ENCODE measurements at places on chromosomes 16 and 17.
A peak's percentile ranks its signal among the peaks of the same experiment; 100 is the strongest.

DNA sequence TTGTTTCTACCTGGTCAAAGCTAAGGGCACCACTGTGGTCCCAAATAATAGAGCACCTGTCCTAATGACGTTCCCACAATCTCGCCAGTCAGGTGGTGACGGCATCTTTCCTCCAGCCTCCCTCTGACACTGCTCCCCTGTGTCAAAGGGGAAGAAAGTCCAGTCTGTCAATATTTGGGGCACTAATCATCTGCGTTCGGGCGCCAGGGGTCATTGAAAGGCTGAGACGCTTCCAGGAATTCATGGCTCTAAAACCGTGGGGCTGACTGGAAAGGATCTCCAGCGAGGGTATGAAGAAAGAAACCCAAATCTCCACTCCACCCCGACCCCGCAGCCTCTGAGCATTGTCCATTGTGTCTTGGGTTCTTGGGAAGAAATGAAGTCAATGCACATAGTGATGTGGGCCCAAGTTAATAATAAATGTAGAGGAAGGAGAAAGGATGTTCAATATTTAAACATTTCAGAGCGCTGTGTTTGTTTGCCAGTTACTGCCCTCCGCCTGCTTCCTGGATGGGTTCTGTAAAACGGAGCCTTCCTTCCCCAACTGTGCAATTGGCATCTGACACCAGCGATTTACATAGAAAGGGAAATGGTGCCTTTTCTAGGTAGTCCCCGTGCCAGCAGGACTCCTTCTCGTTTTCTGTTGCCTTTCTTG is 103.2 kb downstream of the SOCS1 start:
- no peak for DNase-seq

GRCh38 chr16:827513-827912 is 27.0 kb upstream of the GNG13 start:
- no peak for DNase-seq

DNA sequence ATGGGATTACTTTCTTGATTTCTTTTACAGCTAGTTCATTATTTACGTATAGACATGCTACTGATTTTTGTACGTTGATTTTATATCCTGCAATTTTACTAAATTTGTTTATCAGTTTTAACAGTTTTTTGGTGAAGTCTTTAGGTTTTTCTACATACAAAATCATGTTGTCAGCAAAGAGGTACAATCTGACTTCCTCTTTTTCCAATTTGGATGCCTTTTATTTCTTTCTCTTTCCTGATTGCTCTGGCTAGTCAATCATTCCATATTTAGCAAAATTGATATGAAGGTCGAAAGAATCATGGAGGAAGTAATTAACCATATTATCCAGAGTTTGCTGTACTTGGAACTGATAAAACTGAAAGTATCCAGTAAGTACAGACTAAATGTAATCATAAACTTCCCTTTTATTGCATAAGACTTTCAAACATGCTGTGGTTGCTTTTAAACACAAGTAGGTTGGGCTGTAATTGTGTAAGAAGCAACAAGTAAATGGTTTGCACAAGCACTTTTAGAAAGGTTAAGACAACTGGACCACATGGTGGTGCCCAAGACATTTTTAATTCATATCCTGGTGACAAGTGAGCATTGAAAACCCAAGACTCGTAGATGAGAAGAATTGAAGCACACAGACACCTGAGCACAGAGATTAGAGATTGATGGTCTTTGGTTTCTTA is 8.4 kb downstream of the GDE1 start:
- DNase-seq, result no peak

GRCh38 chr17:75516619-75517296 is 430 bp downstream of the TSEN54 start:
- DNase-seq, result peak; percentile 64

- no peak for DNase-seq
Measured at GRCh38 chr17:4592240-4593005, 8.1 kb downstream of the SMTNL2 start.

GRCh38 chr17:45098869-45099616 is 33.3 kb downstream of the PLCD3 start:
- DNase-seq, result peak; percentile 87

DNA sequence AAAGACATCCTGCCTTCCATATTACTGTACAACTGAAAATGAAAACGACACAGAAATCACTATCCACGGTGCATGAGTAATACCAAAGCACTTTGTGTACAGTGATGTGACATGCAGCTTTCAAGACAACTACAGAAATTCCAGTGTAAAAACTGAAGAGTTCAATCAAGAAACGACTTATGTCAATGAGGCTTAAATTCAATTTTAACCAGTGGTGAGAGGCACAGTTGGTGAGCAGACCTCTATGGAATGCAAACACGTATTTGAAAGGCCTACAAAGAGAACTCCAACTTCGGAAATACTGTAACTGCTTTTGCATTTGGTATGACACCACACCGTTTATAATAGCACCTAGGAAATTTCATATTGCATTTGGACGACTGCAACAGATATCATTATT is 87.6 kb downstream of the USP31 start:
- DNase-seq, result no peak

DNA sequence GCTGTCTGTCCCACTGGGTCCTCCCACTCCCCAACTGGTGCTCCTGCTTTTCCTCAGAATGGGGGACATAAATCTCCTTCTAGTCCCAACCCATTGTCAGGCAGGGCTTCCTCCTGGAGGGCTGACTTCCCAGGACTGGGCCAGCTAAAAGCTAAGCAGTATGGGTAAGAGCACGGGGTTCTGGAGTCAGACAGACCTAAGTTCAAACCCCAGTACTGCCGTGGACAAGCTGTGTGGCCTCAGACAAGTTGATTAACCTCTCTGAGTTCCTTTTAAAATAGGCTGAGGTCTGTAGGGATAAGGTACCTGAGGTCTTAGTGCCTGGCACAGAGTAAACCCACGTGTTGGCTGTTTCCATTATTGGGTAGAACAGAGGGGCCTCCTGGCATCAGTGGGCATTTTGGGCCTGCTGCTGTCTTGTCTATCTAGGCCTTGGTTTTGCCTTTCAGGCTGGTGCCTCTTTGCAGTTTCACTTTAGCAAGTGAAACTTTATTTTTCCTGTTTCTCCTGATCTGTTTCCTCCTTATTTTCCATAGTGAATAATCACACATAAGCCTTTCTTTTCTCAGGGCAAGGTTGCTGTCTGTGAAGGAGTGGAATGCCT is 114.6 kb downstream of the PRKCB start:
- DNase-seq, result no peak

DNA sequence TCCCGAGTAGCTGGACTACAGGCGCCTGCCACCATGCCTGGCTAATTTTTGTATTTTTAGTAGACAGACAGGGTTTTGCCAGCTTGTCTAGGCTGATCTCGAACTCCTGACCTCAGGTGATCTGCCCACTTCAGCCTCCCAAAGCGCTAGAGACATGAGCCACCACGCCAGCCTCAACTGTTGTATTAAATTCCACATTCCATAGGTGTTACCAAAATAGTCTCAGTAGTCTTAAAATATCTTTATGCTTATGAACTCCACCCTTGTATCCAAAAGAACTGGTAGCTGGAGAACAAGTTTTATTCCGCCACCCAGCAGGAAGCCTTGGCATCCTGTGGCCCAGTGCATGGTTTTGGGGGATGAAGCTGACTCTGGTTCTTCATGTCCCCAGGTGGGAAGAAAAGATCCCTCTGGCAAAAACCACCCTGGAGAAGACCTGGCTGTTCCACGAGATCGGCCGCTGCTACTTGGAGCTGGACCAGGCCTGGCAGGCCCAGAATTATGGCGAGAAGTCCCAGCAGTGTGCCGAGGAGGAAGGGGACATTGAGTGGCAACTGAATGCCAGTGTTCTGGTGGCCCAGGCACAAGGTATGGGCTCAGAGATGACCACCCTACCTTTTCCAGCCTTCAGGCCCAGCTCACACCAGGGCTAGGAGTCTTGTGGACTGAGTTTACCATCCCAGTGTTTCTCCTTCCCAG is 17.7 kb upstream of the CNP start:
- DNase-seq, result no peak

GRCh38 chr17:48624544-48625494 is 1.3 kb downstream of the HOXB9 start:
- no peak for DNase-seq

DNA sequence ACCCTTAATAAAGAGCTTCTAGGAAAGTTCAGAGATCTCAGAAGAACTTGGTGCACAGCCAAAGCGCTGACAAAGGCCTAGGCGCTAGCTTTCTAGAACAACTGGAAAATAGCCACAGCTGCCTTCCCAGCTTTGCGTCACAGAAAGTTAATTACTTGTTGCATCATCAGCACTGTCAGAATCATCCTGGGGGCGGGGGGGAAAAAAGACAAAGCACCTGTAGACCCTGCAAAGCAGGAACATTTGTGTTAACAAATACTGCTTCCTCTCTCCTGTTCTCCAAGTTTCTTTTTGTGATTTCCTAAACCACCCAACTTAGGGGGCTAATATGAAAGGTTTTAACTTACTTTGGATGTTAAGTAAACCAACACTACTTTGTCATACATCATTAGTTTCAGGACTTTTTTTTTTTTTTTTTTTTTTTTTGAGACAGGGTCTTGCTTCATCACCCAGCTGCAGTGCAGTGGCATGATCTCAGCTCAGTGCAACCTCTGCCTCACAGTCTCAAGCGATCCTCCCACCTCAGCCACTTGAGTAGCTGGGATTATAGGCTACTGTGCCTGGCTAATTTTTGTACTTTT is 4.8 kb upstream of the AARSD1 start:
- DNase-seq, result no peak

- DNase-seq, result no peak
Measured at GRCh38 chr16:84096447-84097005, 20.2 kb downstream of the MBTPS1 start.

DNA sequence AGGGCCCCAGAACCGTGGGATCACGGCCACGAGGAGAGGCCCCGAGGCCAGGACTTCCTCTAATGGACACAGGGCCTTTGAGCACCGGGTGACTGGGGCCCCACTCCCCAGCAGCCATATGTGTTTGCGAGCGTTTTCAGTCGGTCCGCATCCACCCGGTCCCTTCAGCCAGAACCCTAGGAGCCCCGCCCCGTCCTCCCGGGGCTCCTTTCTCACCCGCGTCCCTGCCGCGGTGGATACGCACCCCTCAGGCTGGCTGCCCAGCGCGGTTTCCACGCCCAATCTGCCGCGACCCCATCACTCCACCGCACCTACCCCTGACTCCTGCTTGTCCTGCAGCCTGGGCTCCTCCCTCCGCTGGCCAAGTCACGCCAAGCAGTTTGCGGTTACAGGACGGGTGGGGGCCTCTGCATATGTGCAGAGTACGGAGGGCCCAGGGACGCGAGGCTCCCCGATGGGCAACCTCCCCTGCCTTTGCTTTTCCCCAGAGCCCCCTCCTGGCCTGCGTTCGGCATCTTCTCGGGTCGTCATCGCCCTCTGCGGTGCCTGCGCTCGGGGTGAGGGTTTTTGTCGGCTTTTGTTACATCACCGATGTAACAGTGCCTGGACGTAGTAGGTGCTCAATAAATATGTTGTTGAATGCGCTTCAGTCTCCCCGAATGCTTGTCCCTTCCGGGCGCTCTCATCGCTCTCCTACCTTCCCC is 1.0 kb upstream of the TTYH2 start:
- no peak for DNase-seq

GRCh38 chr16:5584109-5584508 is 486.5 kb upstream of the EEF2KMT start:
- no peak for DNase-seq

DNA sequence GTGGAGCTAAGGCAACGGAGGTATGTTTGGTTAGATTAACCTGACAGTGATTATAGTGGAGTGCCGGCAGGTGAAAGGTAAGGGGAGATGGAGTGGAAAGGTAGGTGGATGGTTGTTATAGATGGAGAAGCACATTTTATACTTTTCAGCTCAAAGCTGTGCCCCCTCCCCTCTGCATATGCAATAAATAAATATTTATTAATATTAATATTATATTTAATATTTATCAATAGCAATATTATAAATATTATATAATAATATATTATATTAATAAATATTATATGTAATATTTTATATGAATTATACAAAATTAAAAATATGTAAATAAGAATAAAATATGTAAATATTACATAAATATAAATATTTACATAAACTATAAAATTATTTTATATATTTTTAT is 70.0 kb downstream of the WSCD1 start:
- no peak for DNase-seq

GRCh38 chr17:15480204-15480603 is 12.8 kb upstream of the CDRT4 start:
- no peak for DNase-seq

GRCh38 chr17:11816409-11816808 is 180.9 kb downstream of the ZNF18 start:
- no peak for DNase-seq

DNA sequence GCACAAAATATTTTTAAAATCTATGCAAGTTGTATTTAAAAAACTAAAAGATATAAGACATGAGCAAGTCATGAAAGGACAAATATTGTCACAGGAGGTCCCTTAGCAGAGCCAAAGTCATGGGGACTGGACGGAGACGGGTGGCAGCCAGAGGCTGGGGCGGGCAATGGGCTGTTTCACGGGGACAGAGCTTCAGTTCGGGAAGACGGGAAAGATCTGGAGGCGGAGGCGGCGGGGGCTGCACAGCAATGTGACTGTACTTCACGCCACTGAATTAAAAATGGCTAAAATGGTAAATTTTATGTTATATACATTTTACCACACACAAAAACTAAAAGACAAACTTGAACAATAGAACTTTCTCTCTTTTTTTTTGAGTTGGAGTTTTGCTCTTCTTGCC is 60.0 kb upstream of the METRNL start:
- no peak for DNase-seq

DNA sequence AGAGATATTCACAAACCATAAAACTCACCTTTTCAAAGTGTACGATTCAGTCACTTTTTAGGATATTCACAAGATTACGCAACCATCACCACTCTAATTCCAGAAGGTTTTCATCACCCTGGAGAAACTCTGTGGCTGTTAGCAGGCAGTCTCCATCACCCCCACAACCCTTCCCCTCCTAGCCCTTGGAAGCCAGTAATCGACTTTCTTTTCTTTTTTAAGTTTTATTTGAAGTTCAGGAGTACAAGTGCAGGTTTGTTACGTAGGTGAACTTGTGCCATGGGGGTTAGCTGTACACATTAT is 363.5 kb downstream of the CPPED1 start:
- no peak for DNase-seq

- no peak for DNase-seq
Measured at GRCh38 chr17:21330436-21331160, 45.6 kb upstream of the KCNJ12 start.

DNA sequence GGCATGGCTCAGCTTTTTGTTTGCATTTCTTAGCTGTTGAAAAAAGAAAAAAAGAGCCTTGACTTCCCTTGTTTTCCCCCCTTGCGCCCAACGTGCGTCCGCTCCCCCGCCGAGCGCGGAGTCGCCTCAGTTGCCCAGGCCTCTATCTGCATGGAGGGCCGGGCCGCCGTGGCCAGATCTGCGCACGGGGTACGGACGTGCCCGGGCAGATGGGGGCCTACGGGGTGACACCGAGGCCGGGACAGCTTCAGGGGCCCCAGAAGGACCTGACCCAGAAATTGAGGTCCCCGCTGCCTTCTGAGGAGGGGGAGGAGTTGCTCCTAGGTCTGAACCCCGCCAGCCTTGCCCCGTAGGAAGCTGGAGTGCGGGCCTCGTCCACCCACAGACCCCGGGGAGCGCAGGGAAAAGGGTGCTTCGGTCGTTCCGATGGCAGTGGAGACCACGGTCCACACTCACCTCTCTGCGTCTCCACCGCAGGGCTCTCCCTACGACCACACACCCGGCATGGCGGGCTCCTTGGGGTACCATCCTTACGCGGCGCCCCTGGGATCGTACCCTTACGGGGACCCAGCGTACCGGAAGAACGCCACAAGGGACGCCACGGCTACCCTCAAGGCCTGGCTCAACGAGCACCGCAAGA is 1.5 kb downstream of the IRX5 start:
- DNase-seq, result no peak
